ENCODE measurements at places on chromosomes 4 and X.

GRCh38 chr4:64584981-64585557, 175.8 kb upstream of the TECRL start:
- DNase-seq = no peak

GRCh38 chrX:50067435-50068284, 133.1 kb downstream of the AKAP4 start:
- no peak for DNase-seq

DNA sequence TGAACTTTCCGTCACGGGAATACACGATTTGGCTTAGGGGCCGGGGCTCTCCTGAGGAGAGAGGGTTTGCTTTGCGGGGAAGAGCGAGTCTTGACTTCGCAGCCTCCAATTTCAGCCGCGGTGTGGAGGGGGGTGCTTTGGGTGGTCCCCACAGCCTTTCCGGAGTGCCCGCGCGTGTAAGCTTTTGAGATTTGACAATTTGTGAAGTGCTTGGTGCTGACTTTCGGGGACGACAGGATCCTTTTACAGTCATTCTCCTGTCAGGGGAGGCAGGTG, 355 bp downstream of the SCML1 start:
- DNase-seq = no peak

GRCh38 chr4:158906073-158906472, 137.2 kb downstream of the FNIP2 start:
- no peak for DNase-seq

- DNase-seq = no peak
Measured at GRCh38 chr4:3307891-3308575, 15.2 kb downstream of the RGS12 start.

All from stimulated activated CD4-positive, alpha-beta T cell treated with anti-CD3 and anti-CD28 coated beads, Interleukin-1b, Interleukin-23, amount 100 ng/mL, for 24 hours (primary cell).